Common myeloid progenitor, CD34-positive (primary cell): ENCODE measurements at places on chromosomes 5 and 9.

GRCh38 chr9:137382444-137383080 is 40.4 kb downstream of the EXD3 start:
- DNase-seq = no peak

DNA sequence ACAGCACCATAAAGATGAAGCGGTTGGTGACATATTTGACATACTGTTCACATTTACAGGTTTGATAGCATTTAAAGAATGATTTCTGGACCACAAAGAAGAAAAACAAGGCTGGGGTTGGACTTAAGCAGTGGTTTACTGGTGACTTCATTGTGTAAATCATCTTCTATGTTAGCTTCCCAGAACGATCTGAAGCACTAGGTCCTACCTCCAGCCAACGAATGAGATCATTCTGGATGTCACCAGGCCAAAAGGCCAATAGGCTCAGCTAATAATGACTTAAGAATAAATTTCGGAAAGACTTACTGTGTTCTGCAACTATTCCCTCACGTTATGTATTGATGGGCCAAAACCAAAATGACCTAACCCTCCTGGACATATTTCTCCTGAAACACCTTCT is 675.3 kb upstream of the CCNG1 start:
- DNase-seq = no peak

- no peak for DNase-seq
Measured at GRCh38 chr9:129768486-129768885, 15.6 kb upstream of the PTGES start.

- no peak for DNase-seq
Measured at GRCh38 chr5:117242028-117242427, 667.4 kb upstream of the SEMA6A start.

GRCh38 chr9:83706676-83707517 is 861 bp downstream of the UBQLN1 start:
- DNase-seq = peak; percentile 87
